Left ventricle myocardium inferior (tissue), 1 donor: ENCODE measurements at places on chromosomes 2 and 18. TPM values are rescaled to one million over a fixed set of nuclear protein-coding genes. Genes with fewer than 3 reads are reported as not detected.

The OST4 gene
- total RNA-seq = 354 TPM

The KLHL30 gene
- 17.3 TPM for total RNA-seq

The MC2R gene
- total RNA-seq = not detected

DNA sequence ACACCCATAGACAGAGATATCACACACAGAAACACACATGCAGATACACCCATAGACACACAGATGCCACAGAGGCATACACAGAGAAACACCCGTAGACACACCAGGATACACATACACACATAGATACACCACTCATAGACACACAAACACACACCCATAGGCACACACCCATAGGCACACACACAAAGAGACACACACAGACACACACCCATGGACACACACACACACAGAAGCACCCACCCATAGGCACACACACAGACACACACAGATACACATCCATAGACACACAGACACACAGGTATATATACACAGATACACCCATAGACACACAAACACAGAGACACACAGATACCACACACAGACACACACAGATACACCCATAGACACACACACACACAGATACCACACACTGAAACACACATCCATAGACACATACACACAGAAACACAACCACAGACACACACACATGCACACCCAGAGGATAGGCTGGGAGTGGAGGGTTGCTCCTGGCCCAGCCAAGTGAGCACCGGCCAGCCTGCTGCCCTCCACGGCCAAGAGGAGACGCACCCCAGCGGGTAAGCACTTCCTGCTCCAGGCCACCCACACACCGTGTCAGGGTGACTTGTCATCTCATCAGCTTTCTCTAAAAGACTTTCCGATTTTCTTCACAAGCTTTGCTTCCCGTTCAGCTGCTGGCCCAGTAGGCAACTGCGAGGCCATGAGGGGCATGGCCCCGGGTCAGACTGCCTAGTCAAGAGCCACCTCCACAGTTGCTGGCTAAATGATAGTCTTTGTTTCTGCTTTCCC, 14.1 kb upstream of the CNNM3 start:
- peaks cover 55% of the 10 kb centered on the region for H3K36me3 ChIP-seq
- no peaks in the 10 kb centered on the region for H3K27me3 ChIP-seq
- no peak for DNase-seq
- no peak overlapping the region for H3K4me3 ChIP-seq
- peaks cover 7% of the 10 kb centered on the region for H3K4me1 ChIP-seq

- no peaks in the 10 kb centered on the region for H3K27me3 ChIP-seq
- no peak overlapping the region for H3K4me3 ChIP-seq
- no peak for DNase-seq
Observed at GRCh38 chr2:177204417-177204816, 8.2 kb upstream of the HNRNPA3 start.

DNA sequence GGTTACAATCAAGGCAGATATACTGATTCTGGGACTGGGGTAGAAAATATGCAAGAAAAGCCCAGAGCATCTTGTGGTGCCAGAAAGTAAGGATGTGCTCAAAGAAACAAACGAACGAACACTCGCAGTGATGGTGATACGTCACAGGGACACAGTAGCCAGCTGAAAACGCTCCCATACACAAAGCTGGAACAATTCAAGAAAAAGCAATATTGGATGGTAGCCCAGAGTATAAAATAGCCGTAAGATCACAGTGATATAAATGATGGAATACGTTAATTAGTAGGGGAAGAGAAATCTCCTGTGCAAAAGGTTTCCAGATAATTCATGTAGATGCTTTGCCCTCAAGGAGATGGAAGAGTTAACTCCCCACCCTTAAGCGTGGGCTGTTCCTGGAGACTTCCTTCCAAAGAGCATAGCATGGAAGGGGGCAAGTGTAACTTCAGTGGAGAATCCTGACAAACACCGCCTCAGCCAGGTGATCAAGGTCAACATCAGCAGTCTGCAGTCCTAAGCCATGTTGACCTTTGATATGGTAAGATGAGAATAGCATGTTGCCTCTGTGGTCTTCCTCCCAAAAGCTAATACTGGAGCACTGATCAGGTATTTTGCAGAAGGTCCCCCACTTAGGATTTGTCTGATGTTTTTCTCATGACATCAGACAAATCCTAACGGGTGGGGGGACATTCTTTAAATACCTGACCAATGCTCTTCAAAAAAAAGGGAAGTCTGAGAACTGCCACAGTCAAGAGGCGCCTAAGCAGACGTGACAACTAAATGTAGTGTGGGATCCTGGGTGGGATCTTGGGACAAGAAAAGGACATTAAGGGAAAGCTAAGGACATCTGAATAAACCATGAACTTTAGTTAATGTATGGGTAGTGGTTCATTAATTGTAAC, 99.0 kb downstream of the NCK2 start:
- H3K36me3 ChIP-seq = no peaks in the 10 kb centered on the region
- peaks cover 50% of the 10 kb centered on the region for H3K4me1 ChIP-seq
- no peak overlapping the region for H3K27ac ChIP-seq
- H3K4me3 ChIP-seq = no peak overlapping the region

- H3K4me1 ChIP-seq = no peaks in the 10 kb centered on the region
- no peak for DNase-seq
- no peaks in the 10 kb centered on the region for H3K27me3 ChIP-seq
- no peak overlapping the region for H3K27ac ChIP-seq
- no peaks in the 10 kb centered on the region for H3K36me3 ChIP-seq
Observed at GRCh38 chr18:40387130-40387787, 1567.8 kb upstream of the PIK3C3 start.

- no peak overlapping the region for H3K4me3 ChIP-seq
- H3K4me1 ChIP-seq = peaks cover 25% of the 10 kb centered on the region
- H3K27me3 ChIP-seq = no peaks in the 10 kb centered on the region
Observed at GRCh38 chr2:65133626-65134025, 3.7 kb upstream of the RAB1A start.
